ENCODE measurements at places on chromosomes 4 and X.
A peak's percentile ranks its signal among the peaks of the same experiment; 100 is the strongest.

DNA sequence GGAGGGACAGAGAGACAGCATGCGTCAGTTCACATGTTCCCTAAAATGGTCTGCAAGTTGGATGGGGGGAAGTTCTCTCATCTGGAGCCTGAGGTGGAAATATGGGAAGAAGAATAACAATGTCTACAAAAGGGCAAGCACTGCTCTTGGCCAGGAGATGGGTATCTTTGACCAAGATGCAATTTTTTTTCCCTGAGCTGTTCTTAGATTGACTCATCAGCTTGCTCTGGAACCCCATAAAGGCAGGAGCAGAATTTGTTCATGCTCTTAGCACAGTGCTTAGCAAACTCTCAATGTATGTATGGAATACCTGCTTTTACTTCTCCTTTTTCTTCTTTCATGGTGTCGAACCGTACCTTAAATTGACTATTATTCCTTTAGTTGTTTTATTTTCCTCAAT lies 90.5 kb upstream of the ZNF827 start:
- no peak for DNase-seq

DNA sequence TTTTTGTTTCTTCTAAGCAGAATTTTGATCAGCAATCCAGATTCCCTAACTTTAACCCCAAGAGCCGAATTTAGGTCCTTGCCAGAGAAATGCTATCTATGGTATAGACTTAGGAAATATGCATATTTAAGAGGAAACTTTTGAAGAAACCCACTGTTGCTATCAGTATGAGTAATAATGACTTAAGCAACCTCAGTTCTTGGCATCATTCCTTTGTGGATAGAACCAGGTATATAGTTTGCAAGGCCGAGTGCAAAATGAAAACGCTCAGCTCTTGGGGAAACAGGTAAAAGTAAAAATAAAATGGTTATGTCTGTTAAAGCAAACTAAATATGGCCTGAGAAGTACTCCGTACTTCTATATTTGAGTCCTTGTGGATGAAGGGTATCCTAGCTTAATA lies 78.1 kb downstream of the ARSF start:
- DNase-seq: no peak

- peak; percentile 45 for DNase-seq
Measured at GRCh38 chrX:50579955-50580354, 109.3 kb upstream of the DGKK start.

DNA sequence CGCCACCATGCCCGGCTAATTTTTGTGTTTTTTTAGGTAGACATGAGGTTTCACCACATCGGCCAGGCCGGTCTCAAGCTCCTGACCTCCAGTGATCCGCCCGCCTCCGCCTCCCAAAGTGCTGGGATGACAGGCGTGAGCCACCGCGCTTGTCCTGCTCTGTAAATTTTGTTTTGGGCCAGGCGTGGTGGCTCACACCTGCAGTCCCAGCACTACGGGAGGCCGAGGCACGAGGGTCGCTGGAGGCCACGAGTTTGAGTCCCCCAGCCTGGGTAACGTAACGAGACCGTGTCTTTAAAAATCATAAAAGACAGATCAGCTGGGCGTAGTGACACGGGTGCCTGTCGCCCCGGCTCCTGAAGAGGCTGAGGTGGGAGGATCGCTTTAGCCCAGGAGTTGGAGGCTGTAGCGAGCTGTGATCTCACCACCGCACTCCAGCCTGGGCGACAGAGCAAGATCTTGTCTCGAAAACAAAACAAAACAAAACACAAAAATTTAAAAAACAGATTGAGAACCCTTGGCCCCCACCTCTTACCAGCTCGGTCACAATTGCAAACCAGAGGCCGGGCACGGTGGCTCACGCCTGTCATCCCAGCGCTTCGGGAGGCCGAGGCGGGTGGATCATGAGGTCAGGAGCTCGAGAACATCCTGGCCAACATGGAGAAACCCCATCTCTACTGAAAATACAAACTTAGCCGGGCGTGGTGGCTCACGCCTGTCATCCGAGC lies 34.0 kb upstream of the PPP2R3B start:
- DNase-seq: no peak

DNA sequence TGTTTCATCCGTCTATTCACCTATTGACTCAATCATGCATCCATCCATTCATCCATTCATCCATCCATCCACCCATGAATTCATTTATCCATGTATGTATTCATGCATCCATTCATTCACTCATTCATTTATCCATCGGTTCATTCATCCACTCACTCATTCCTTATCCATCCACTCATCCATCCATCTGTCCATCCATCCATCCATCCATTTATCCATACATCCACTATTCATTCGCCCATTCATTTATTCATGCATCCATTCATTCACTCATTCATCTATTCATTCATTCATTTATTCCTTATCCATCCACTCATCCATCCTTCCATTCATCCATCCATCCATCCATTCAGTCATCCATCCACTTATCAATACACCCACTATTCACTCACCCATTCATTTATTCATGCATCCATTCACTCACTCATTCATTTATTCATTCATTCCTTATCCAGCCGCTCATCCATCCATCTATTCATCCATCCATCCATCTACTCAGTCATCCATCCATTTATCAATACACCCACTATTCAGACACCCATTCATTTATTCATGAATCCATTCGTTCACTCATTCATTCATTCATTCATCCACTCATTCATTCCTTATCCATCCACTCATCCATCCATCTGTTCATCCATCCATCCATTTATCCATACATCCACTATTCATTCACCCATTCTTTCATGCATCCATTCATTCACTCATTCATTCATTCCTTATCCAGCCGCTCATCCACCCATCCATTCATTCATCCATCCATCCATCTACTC lies 11.2 kb downstream of the P2RY8 start:
- no peak for DNase-seq

- DNase-seq: no peak
Measured at GRCh38 chrX:100623001-100623400, 13.6 kb downstream of the TSPAN6 start.

DNA sequence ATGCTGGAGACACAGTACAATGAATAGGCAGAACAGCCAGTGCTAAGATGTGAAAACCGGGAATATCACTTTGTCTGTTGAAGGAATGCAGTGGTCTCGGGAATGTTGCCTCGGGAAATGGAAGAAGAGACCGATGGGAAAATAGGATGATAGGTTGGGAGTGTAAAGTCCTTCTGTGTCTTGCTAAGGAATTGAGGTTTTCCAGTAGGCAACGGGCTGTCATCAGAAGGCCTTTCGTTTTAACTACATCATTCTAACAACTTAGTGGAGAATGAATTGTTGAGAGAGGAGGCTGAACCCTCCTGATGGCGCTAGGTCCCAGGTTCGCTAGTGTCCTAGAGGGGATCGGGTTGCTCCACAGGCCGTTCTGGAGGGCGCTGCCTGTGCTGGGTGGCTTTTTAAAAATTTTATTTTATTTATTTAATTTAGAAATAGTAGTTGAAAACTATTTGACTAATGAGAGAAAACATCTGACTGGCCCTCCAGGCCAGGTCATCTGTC lies 730 bp downstream of the VBP1 start:
- no peak for DNase-seq

GRCh38 chrX:106997611-106998010 lies 2.4 kb downstream of the MORC4 start:
- no peak for DNase-seq

DNA sequence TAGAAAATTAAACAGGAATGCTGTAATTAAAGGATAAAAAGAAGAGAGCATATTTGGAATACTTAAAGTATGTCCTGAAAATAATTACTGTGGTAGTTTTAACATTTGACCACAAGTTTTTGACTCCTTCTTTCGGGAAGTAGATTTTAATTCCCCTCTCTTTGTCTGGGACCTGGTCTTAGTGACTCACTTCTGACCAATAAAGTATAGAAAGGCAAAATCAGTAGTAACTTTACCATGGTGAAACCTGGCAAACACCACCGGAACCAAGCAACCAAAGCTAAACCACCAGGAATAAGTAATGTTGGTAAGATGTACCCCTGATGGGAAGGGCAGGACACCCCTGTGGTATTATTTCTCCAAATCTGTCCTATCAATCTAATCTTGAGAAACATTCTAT lies 314.8 kb downstream of the PDHA2 start:
- no peak for DNase-seq

GRCh38 chr4:99668472-99668871 lies 10.8 kb upstream of the C4orf54 start:
- DNase-seq: no peak

GRCh38 chrX:72071213-72071612 lies 60.5 kb downstream of the RTL5 start:
- DNase-seq: no peak

GRCh38 chrX:119040432-119040831 lies 32.4 kb upstream of the CT47C1 start:
- no peak for DNase-seq
